Activated T-cell treated with anti-CD3 and anti-CD28 coated beads for 4 hours (primary cell): ENCODE measurements at places on chromosomes 2 and 18.

GRCh38 chr2:181462033-181462432, 4.8 kb downstream of the ITGA4 start:
- DNase-seq = no peak

- DNase-seq = no peak
Measured at GRCh38 chr2:16149349-16150243, 209.2 kb downstream of the MYCN start.

GRCh38 chr2:100427111-100427510, 9.6 kb upstream of the CHST10 start:
- no peak for DNase-seq

DNA sequence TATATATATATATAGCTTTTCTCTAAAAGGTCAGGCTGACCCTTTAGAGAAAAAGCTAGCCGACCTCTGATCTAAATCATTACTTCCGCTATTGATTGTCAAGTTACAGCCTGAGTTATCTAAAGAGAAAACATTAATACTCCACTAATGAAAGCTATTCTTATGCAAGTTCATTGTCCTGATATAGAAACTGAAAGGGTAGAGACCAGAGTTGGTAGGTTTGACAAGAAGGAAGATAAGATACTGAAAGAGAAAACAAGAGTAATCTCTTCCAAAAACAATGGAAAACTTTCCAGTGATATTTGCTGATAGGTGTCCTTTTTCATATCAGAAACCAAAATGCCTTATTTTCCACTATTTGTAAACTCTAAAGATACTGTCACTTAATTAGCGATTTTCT, 62.8 kb upstream of the SLC39A10 start:
- DNase-seq = no peak

GRCh38 chr18:51196811-51197660, 445 bp downstream of the MEX3C start:
- no peak for DNase-seq

DNA sequence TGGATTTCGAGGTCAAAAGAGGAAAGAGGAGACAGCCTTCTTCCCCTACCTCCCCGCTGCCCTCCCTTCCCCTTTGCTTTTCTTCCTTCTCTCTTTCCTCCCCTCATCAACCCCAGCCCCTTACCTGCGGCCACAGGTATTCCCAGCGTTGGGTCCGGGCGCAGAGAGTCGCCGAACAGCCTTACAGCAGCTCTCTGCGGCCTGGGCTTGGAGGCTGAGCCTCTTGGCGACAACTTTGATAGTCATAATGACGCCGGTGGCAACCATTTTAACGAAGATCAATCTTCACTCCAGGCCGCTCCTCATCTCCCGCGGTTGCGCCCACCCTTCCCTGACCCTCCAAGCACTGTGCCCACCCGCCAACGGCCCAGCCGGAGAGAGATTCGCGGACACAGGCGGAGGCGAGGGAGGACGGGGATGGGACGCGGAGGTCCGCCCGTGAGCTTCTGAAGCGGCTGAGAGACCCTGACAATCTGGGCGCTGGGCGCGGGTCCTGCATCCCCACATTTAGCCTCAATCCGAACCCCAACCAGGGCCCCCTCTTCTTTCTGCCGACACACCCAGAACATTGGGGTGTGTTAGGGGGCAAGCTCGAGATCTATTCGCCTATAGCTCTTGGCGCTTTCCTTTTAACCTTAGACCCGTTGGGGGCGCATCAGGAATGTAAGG, 1.5 kb upstream of the EVX2 start:
- no peak for DNase-seq

GRCh38 chr2:221388891-221389290, 183.2 kb downstream of the EPHA4 start:
- DNase-seq = no peak

GRCh38 chr18:12254136-12254819, at the start of gene CIDEA:
Gene CIDEA, plus strand, starts transcription at chr18:12254361. Its CDS starts 23 bp downstream, at chr18:12254384.
- DNase-seq = no peak

DNA sequence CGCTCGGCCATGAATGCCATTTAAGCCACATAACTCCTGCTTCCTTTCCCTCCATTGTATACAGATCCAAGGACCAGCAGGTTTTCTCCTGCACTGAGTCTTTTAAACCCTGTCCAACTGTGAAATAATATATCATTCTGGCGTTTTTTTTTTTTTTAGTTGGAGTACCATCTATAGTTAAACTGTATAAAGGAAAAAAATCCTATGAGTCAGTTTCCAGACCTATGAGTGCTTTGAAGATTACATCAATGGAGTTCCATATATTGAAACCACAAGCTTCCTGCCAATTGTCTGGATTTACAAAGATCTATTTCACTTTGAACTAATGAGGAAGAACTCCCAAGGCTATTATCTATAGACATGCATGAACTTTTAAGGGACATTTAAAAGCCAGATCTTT, 2.4 kb upstream of the MALT1 start:
- DNase-seq = no peak

GRCh38 chr18:74836296-74837139, 238.8 kb downstream of the ZNF407 start:
- DNase-seq = no peak

DNA sequence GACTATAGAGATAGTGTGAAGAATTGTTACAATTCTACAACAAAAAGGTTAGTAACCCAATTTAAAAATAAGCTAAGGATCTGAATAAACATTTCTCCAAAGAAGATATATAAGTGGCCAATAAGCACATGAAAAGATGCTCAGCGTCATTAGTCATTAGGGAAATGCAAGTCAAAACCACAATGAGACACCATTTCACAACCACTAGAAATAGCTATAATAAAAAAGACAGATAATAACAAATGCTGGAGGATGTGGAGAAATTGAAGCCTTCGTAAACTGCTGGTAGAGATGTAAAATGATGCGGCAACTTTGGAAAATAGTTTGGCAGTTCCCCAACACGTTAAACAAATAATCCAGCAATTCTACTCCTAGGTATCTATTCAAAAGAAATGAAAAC, 366.5 kb upstream of the POU3F3 start:
- DNase-seq = no peak

DNA sequence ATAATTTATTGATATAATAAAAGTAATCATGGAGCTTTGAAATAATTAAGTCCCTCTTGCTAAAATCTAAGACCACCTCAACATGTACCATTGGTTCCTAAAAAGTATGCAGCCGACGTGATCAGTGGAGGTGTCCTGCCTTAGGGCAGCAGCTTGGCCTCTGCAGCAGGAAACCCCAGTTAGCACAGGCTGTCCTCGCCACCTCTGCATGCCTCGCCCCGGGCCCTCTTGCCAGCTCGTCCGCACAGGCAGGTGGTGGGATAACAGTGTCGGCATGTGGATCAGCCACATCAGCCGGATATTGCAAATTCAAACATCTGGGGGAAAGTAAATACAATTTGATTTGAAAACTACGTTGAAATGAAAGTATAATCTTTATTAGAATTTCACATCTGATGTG, 22.9 kb downstream of the COA5 start:
- no peak for DNase-seq

DNA sequence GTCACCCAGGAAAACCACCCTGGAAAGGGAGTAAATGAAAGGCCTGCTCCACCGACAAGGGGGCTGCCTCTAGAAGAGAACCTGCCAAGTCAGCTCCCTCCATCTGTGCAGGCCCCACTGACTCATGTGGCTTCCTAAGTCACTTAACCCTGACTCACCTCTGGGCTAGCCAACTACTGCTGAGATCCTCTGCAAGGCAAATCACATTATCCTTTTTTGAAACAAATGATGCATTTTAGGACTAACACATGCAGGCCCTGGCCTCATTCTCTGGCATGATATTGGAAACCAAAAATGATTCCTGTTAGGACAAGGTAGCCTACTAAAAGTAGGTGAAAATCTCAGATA, 474.6 kb downstream of the EPHA4 start:
- DNase-seq = no peak

DNA sequence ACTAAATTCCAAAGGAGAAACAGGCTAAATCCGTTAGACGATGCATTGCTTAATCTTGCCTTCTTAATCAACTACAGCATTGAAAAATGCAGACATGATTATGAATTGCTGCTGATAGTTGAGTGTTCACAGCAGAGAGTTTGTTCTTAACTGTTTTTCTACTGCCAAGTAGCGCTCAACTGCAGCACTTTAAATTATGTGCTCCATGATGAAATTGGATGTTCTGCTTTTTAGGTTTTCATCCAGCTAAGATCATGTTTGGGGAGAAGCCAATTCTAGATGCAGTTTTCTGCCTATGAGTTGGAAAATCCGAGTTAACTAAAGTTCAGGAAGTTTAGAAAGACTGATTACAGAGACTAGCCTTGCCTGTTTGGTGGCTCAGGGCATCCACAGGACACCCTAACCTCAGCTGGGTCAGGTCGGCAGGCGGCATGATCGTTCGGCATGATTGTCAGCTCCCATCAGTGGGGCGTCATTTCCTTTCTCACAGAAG, 119.4 kb upstream of the PIEZO2 start:
- no peak for DNase-seq

DNA sequence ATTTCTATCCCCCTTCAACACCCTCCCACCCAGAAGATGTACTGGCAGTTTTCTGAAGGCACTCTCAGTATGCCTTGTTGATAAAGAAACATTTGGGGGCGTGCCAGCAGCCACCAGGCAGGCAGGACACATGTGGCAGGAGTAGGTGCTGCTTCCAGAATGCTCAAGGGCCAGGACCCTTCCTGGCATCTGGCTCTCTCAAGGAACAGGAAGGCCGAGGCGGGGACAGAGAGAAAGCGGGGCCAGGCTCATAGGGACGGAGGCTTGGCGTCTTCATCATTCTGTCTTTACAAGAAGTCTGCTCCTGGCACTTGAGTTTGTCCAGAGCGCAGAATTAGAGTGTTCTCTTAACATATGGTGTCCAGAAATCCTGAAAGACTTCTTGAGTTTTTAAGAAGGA, 121.6 kb downstream of the FAM210A start:
- no peak for DNase-seq

DNA sequence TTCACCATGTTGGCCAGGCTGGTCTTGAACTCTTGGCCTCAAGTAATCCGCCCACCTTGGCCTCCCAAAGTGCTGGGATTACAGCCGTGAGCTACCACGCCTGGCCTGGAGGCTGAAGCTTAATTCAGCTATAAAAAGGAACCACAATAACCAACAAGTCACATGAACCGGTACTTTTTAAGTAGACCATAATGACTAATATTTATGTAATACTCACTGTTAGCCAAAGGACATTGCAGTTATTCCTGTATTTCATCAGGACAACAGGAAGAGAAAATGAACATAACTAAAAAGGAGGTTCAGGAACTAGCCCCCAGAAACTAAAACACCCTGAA, 49.0 kb upstream of the TMEM87B start:
- no peak for DNase-seq

- DNase-seq = no peak
Measured at GRCh38 chr2:30899516-30900054, 92.3 kb upstream of the CAPN13 start.

GRCh38 chr2:193276069-193276468, 1081.3 kb upstream of the TMEFF2 start:
- no peak for DNase-seq

DNA sequence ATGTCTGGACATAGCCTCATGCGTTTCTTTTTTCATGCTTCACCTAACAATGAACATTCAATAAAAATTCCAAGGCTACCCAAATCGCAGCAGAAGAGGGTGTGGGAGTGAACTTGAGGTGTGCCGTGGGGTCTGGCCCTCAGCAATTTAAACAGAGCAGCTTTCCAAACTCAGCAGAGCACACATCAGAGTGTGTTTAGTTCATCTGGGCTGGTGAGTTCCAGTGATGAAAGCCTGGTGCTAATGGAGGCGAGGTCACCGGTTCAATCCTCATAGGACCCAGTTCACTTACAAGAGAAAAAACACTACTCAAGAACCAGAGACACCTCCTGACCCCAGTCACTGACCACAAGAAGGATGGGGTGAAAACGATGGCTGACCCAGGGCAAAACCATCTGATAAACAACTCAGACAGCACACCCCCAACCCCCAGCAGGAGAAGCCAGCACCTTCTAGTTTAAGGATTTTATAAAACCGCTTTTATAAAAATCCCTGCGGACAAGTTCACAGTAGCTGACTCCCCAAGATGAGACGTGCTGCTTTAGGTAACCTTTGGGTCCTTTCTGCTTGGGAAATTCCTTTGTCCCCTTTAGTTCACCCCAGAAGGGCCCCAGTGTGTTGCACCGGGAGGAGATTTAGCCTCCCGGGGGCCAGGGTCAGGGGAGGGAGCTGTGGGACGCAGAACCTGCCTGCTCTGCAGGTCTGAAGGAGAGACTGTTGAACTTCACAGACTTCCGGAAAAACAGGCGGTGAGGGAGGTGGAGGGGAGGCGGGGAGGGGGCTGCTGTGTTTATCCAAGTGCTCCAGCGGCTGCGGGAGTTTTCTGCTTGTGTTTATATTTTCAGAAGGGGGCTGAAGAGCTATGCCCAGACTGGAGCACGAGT, 152.7 kb upstream of the SOX11 start:
- no peak for DNase-seq

DNA sequence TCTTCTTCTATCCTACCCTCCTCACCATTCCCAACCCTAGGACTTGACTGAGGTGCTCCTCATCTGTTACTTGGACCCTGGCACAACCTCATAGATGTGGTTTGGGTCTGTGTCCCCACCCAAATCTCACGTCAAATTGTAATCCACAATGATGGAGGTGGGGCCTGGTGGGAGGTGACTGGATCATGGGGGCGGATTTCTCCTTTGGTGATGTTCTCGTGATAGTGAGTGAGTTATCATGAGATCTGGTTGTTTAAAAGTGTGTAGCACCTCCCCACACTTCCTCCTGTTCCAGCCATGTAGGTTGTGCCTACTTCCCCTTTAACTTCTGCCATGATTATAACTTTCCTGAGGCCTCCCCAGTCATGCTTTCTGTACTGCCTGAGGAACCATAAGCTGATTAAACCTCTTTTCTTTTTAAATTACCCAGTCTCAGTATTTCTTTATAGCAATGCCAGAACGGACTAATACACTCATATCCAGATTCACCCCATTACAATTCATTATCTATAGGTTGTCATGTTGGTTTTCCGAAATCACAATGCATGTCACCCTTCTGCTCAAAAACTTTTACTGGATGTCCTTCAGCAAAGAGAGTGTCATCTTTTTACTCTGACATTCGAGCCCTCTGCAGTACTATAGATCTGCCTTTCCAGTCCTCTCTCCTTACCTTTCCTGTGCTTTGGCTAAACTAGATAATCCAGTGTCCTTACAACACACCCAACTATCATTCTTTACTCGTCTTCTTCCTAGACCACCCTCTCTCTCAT, 45.7 kb downstream of the APOB start:
- no peak for DNase-seq

DNA sequence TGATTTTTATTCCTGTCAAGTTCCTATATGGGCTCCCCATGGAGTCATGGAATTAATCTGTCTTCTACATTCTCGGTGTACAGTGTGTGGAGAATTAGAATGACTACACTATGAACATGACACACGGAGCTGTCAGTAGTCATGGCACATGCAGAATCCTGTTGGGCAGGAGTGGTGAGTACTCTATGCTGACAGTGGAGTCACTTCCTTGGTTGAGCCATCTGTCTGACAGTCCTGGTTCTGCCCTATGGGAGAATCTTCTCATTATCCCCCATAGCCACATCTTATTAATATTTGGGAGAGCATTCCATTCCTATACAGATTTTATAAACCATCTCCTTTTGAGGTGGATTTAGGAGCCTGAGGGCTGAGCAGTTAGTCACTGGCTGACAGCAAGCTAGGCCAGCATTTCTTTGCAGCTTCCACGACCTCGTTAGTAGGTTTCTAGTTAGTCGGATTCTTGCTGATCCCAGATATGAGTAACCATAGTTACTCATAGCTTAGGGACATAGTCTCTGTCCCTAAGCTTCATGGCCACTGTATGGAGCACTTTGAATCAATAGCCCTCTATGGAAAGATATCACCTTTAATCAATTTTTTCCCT, 90.6 kb downstream of the MDH1 start:
- DNase-seq = no peak
